Vagina (tissue), 2 donors: ENCODE measurements at places on chromosomes 6 and 20.

DNA sequence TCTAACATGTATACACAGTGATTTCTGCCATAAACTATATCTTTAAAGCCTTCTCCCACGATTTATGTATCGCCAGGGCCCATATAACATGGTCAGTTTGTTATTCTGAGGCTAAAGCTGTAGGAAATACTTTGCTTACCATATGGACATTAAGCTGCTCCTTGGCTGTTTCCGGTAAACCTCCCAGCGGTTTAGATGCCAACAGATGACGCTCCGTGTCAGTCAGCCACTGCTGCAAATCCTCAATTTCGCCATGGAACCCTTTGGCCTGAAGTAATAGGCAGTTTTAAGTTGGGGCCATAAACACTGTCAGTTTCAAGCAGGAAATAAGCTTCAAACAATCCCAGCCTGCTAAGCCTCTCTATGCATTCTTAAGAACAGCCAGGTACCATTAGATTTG lies 145.4 kb downstream of the DST start:
- peak overlapping the region; percentile 51 for H3K27ac ChIP-seq
- no peak overlapping the region for H3K4me3 ChIP-seq
- H3K4me1 ChIP-seq: peaks cover 19% of the 10 kb centered on the region

DNA sequence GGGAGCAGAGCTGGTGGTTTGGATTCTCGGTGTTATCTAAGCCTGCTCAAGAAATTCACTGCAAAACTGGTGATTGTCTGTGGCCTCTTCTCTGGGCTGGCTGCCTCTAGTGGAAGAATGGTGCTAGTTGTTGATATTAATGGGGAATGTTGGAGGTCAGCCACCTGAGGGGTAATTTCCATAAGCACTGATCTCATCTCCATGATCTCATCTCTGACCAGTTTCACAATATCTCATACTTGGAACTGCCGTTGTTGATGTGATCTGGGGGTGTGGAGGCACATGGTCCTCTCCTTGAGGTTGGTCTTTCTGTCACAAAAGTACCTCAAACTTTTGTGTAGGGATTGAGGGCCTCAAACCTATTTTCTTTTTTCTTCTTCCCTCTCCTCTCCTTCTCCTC lies 102.6 kb downstream of the CD109 start:
- no peak overlapping the region for H3K4me3 ChIP-seq
- no peaks in the 10 kb centered on the region for H3K27me3 ChIP-seq
- H3K4me1 ChIP-seq: peaks cover 8% of the 10 kb centered on the region
- peak overlapping the region; percentile 45 for H3K27ac ChIP-seq
- H3K36me3 ChIP-seq: no peaks in the 10 kb centered on the region

GRCh38 chr20:60632391-60633262 lies 619.4 kb upstream of the CDH4 start:
- H3K27me3 ChIP-seq: no peaks in the 10 kb centered on the region
- peak; percentile 93 for DNase-seq
- no peak overlapping the region for H3K27ac ChIP-seq
- H3K36me3 ChIP-seq: no peaks in the 10 kb centered on the region
- H3K4me1 ChIP-seq: no peaks in the 10 kb centered on the region

GRCh38 chr6:5866547-5867051 lies 140.1 kb downstream of the NRN1 start:
- no peak for DNase-seq
- H3K27me3 ChIP-seq: no peaks in the 10 kb centered on the region
- no peak overlapping the region for H3K27ac ChIP-seq
- H3K4me1 ChIP-seq: no peaks in the 10 kb centered on the region

- no peaks in the 10 kb centered on the region for H3K4me1 ChIP-seq
- no peak overlapping the region for H3K27ac ChIP-seq
- no peaks in the 10 kb centered on the region for H3K27me3 ChIP-seq
- no peaks in the 10 kb centered on the region for H3K36me3 ChIP-seq
These were observed 320.2 kb upstream of the SULF2 start for GRCh38 chr20:48105526-48105925.

GRCh38 chr6:3425574-3425973 lies 31.3 kb downstream of the SLC22A23 start:
- DNase-seq: no peak
- no peak overlapping the region for H3K4me3 ChIP-seq
- no peak overlapping the region for H3K27ac ChIP-seq
- no peaks in the 10 kb centered on the region for H3K36me3 ChIP-seq
- H3K27me3 ChIP-seq: no peaks in the 10 kb centered on the region
- peaks cover 19% of the 10 kb centered on the region for H3K4me1 ChIP-seq

GRCh38 chr20:8148501-8148900 lies 16.4 kb downstream of the PLCB1 start:
- H3K36me3 ChIP-seq: no peaks in the 10 kb centered on the region
- H3K4me3 ChIP-seq: no peak overlapping the region
- DNase-seq: no peak

- H3K4me1 ChIP-seq: no peaks in the 10 kb centered on the region
- H3K4me3 ChIP-seq: no peak overlapping the region
- no peak overlapping the region for H3K27ac ChIP-seq
- no peak for DNase-seq
These were observed 121.1 kb downstream of the TRIM27 start for GRCh38 chr6:28802417-28803336.

- no peaks in the 10 kb centered on the region for H3K27me3 ChIP-seq
- peaks cover 32% of the 10 kb centered on the region for H3K36me3 ChIP-seq
- DNase-seq: no peak
- no peak overlapping the region for H3K27ac ChIP-seq
- peaks cover 46% of the 10 kb centered on the region for H3K4me1 ChIP-seq
These were observed 630 bp downstream of the LIME1 start for GRCh38 chr20:63736893-63737694.

DNA sequence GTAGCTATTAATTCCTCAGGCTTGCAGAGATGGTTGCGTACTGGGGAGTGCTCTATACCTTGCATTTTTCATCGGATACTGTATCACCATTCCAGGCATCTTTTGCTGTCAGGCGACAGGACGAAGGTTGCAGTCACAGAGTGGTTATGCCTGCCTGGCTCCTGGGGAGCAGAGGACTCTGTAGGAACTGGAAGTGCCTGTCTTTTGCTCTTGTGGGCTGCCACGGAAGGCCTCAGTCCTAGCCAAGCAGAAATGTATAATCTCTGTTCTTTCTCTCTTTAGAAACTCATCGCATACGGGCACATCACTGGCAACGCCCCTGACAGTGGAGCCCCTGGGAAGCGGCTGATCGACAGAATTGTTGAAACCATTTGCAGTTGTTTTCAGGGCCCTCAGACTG lies 29.5 kb downstream of the ARFGEF2 start:
- peaks cover 2% of the 10 kb centered on the region for H3K4me1 ChIP-seq
- no peak overlapping the region for H3K4me3 ChIP-seq
- H3K27me3 ChIP-seq: no peaks in the 10 kb centered on the region
- H3K27ac ChIP-seq: no peak overlapping the region

DNA sequence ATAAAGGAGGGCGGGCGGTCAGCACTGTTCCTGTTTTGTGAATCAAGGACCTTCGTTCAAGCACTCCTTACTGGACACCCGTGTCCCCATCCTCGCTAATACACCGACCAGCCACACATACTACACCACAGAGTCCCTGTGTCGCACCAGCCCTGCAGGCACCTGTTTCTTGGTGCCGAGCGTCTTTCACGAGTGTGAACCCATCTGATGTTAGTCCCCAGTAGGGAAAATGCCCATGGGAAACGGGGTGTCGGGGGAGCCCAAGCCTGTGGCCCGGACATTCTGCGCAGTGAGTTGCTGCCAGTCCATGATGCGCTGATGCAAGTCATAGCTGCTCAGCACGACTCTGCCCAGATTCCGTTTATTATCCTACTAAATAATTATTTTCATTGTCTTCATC lies 74.7 kb downstream of the TTLL2 start:
- H3K4me1 ChIP-seq: no peaks in the 10 kb centered on the region
- H3K27me3 ChIP-seq: no peaks in the 10 kb centered on the region
- no peak overlapping the region for H3K4me3 ChIP-seq
- no peaks in the 10 kb centered on the region for H3K36me3 ChIP-seq
- H3K27ac ChIP-seq: no peak overlapping the region

DNA sequence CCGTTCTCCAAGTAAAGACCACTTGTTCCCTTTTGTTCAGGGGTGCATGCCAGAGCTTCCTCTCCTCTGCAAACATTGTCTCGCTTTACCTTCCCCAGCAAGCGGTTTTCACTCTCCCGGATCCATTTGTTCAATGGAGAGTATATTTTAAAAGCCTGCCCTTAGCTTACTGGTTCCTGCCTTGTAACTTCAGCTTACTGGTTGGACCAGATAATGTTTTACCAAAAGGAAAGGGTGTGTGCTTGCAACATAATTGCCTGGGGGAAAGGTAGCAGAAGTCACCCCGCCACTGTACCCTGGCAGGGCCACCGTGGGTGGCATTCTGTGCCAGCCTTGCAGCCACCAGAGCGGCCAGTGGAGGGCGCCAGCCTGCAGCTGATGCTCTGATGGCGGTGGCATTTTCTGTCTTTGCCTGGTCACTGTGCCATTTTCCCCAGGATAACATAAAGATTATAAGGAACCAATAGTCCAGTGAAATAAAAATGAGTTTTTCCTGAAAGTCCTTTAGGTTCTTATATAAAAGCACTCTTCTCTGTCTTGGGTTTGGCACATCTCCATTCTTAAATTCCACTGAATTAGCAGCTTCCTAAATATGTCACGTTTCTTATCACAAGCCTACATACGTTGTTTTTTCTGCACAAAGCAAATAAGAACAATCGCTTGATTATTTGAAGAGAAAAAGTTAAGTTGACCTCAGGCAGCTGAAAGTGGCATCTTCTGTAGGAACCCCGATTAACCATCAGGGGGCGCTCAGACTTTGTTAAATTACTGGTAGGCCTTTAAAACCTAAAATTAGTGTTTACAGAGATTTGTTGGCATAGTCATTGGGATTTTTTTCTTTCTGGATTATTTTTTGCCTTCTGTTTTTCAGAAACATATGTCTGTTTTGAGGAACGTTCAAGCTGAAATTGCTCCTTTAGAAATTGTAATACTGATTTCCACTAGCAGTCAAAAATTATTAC lies 67.4 kb upstream of the XRN2 start:
- H3K27ac ChIP-seq: no peak overlapping the region
- peaks cover 15% of the 10 kb centered on the region for H3K36me3 ChIP-seq
- H3K4me3 ChIP-seq: no peak overlapping the region
- H3K4me1 ChIP-seq: no peaks in the 10 kb centered on the region

DNA sequence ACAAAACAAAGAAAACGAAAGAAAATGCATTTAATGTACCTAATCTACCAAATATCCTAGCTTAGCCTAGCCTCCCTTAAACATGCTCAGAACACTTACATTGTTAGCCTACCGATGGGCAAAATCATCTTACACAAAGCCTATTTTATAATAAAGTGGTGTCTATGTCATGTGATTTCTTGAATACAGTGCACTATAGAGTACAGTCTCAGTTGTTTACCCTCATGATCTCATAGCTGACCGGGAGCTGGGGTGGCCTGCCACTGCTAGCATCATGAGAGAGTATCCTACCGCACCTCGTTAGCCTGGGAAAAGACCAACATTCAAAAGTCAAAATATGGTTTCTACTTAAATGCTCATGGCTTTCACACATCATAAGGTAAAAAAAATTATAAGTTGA lies 16.6 kb downstream of the GCNT2 start:
- no peak for DNase-seq
- H3K27ac ChIP-seq: no peak overlapping the region
- H3K4me1 ChIP-seq: no peaks in the 10 kb centered on the region

DNA sequence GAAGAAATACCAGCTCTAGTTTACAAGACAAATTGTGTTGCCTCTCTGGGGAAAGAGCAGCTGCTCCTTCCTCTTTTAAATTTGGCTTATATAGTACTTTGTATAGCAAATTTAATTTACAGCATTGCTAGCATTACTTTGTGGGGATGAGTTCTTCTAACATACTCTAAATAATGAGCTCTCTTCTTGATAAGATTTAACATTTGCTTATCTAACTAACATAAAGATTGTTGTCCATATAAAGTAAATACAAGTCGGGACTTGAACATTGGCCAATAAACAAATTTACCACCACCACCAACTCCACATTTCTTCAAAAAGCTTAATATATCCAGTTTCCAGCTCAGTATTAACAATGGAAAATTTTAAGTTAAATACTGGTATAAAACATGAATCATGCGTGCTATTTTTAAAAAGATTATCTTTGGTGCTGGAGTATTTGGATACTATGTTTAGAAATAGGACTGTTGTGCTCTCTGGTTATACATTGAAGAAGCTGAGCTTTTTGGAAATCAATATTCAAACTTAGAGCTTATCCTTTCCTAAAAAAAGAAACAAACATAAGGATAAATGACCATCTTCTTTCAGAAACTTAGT lies 1146.9 kb upstream of the GJE1 start:
- no peak for DNase-seq
- H3K36me3 ChIP-seq: no peaks in the 10 kb centered on the region
- H3K27ac ChIP-seq: no peak overlapping the region
- peaks cover 2% of the 10 kb centered on the region for H3K4me1 ChIP-seq
- no peaks in the 10 kb centered on the region for H3K27me3 ChIP-seq

GRCh38 chr6:169766232-169766631 lies 14.8 kb downstream of the ERMARD start:
- no peak overlapping the region for H3K27ac ChIP-seq
- H3K4me1 ChIP-seq: no peaks in the 10 kb centered on the region
- DNase-seq: no peak
- H3K27me3 ChIP-seq: no peaks in the 10 kb centered on the region

- H3K27me3 ChIP-seq: no peaks in the 10 kb centered on the region
- no peak for DNase-seq
- H3K27ac ChIP-seq: no peak overlapping the region
These were observed 497.0 kb downstream of the BTBD3 start for GRCh38 chr20:12414446-12415274.

- peaks cover 9% of the 10 kb centered on the region for H3K4me1 ChIP-seq
- no peaks in the 10 kb centered on the region for H3K27me3 ChIP-seq
- DNase-seq: no peak
- H3K36me3 ChIP-seq: no peaks in the 10 kb centered on the region
- no peak overlapping the region for H3K27ac ChIP-seq
- no peak overlapping the region for H3K4me3 ChIP-seq
These were observed 4.6 kb downstream of the NINL start for GRCh38 chr20:25580711-25581110.

- H3K4me3 ChIP-seq: no peak overlapping the region
- H3K36me3 ChIP-seq: peaks cover 23% of the 10 kb centered on the region
- no peak overlapping the region for H3K27ac ChIP-seq
- H3K27me3 ChIP-seq: no peaks in the 10 kb centered on the region
- peaks cover 5% of the 10 kb centered on the region for H3K4me1 ChIP-seq
These were observed 11.2 kb downstream of the TP53INP2 start for GRCh38 chr20:34715384-34715783.

- no peaks in the 10 kb centered on the region for H3K4me1 ChIP-seq
- no peaks in the 10 kb centered on the region for H3K36me3 ChIP-seq
- no peak overlapping the region for H3K4me3 ChIP-seq
- no peaks in the 10 kb centered on the region for H3K27me3 ChIP-seq
- H3K27ac ChIP-seq: no peak overlapping the region
These were observed 206.0 kb downstream of the CDC5L start for GRCh38 chr6:44593539-44593944.
